ENCODE measurements at places on chromosomes 16 and 17.

DNA sequence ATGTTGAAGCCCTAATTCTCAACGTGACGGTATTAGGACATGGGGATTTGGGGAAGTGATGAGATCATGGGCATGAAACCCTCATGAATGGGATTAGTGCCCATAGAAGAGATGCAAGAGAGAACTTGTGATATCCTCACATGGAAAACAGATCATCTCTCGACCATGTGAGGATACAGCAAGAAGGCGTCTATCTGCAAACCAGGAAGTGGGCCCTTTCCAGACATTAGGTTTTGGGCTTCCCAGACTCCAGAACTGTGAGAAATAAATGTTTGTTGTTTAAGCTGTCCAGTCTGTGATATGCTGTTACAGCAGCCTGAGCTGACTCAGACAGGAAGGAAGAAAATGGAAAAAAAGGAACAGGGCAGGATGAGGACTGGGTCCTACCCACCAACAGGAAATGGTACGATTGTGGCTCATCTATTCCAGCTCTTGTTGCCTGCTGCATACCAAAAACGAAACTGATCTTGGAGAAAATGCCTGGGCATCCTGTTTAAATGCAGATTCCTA lies 21.9 kb upstream of the SSTR2 start:
- DNase-seq: peak; percentile 95

- peak; percentile 75 for DNase-seq
Observed at GRCh38 chr16:2734844-2735515, 15.0 kb upstream of the PRSS27 start.

DNA sequence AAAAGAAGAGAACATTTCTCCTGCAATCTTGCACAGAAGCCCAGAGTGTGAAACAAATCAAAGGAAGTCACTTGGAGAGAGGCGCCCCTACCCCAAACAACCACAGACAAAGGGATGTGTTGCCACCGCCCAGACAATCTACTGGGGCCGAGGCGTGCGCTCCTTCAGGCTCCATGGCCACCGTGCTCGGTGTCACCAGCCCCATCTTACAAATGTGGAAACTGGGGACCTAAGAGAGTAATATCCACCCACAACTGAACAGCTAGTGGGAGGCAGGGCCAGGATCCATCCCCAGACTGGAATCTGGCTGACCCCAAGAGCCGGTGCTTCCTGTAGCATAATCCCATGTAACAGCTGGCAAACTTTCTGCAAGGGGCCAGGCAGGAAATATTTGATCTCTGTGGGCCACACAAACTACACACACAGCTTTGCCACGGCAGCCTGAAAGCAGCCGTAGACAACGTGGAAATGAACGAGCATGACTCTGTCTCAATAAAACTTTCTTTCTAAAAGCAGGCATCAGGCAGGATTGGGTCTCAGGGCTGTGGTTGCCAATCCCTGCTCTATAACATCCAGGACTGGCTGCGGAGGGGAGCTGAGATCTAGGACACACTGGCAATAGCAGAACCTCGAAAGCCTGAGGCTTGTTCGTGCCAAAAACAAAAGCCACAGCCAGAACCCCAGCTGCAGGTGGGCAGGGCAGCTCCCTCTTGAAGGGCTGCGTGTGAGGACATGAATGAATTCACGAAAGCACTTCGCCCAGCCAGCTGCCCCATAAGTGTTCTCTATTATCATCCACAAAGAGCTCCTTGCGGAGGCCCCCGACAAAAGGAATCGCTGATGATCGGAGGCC lies 26.6 kb upstream of the GINS2 start:
- no peak for DNase-seq

DNA sequence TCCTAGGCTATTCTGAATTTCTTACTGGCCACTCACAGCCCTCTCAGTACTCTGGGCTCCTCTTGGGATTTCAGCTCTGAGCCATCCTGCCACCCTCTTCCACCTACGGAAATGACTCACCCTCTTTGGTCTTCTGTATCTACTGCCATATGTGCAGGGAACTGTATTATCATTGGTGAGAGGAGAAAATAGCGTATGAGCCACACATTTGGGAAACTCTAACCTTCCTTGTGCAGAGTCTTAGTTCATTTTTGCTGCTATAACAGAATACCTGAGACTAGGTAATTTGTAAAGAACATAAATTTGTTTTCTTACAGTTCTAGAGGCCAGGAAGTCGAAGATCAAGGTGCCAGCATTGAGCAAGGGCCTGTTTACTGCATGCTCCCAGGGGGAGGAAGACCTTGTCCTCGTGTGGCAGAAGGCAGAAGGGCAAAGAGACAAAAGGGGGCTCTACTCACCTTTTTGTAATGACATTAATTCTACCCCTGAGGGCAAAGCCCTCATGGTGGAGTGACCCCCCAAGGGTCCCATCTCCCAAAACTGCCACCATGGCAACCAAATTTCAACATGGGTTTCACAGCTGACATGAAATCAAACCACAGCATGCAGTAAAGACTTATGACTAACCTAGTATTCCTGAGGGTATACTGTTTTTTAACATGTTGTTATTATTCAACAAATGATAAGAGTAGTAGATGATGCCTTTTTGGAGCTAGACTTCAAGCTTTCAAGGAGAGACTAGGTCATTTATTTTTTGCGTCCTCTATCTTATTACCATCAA lies 191.8 kb downstream of the PRKCA start:
- peak; percentile 63 for DNase-seq

DNA sequence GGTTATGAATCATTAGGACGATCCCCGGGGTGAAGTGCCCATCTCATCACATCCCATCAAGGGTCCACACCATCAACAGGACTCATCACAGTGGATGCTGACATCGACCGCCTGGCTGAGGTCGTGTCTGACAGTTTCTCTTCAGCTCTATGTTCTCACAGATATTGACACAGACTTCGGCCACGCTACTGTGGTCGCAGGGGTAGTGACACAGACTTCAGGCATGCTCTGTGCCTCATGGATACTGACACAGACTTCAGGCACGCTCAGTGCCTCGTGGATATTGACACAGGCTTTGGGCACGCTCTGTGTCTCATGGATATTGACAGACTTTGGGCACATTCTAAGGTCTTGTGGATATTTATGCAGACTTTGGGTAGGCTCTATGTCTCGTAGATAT lies 50.1 kb downstream of the KLHDC4 start:
- no peak for DNase-seq

- DNase-seq: peak; percentile 34
Observed at GRCh38 chr17:78173097-78173715, 4.8 kb downstream of the SYNGR2 start.

GRCh38 chr16:71254832-71255525 lies 24.5 kb upstream of the HYDIN start:
- peak; percentile 31 for DNase-seq

- no peak for DNase-seq
Observed at GRCh38 chr16:79762217-79762616, 161.7 kb upstream of the MAF start.

GRCh38 chr16:27430512-27430911 lies 28.5 kb downstream of the IL21R start:
- DNase-seq: no peak

DNA sequence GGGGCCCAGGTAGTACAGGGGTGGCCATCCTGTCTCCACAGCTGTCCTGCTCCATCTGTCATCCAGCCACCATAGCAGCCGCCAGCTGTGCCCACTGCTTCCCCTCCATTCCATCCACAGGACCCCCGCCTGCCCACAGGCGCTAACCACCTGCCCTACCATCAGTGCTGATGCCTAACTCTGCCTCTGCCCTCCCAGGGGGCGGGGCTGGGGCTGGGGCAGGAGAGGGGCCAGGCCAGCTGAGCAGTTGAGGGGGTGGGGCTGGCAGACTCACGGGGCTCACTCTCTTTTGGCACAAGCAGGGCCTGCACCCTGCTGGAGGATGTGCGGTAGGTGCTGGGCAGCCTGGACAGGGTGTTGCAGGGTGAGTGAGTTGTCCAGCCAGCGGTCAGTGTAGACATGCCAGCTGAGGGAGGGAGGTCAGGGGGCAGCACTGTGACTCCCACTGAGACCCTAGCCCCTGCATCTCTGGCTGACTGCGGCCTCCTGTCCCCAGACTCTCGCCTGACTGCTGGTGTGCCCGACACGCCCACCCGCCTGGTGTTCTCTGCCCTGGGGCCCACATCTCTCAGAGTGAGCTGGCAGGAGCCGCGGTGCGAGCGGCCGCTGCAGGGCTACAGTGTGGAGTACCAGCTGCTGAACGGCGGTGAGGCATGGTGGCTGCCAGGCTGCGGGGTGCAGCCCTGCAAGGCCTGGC lies 9.6 kb downstream of the GALK1 start:
- DNase-seq: no peak

DNA sequence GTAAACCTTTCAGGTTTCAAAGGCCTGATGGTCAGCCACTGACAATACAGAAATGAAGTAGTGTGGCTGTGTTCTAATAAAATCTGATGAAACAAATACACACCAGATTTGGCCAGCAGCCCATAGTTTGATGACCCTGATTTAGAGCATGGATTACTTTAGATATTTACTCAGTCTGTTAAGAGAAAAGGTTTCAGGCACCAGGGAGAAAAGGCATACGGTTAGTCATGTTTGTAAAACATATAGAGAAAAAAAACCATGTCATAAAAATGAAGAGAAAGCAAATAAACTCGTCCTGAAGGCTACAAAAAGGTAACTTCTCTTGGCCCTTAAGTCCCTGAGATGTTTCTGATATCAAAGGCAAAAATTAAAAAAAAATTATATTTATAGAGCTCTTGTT lies 112.1 kb downstream of the ADAMTS18 start:
- no peak for DNase-seq

GRCh38 chr16:13503960-13504635 lies 415.9 kb upstream of the ERCC4 start:
- no peak for DNase-seq

DNA sequence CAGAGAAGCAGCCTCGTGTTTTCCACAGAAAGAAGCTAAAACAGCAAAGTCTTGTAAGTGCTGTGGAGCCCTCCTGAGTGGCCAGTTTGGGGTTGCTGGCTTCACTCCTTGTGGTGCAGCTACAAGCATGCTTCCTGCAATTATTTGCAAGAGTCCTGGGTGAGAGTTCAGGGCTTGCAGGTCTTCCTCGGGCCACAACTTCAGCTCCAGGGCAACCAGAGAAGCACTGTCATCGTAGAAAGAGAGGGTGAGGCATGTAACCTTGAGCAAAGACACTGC lies 37.9 kb downstream of the SHISA6 start:
- DNase-seq: no peak

GRCh38 chr16:31083981-31084380 lies 4.8 kb downstream of the PRSS53 start:
- DNase-seq: no peak

- DNase-seq: no peak
Observed at GRCh38 chr17:48144976-48145798, 37.6 kb downstream of the SNX11 start.

Data from inflammatory macrophage (primary cell).